NK-92 treated with Interleukin-12 subunit alpha and Interleukin-12 subunit beta, amount 100 ng/mL, for 24 hours (cell line): ENCODE measurements at places on chromosomes 7 and 10.

DNA sequence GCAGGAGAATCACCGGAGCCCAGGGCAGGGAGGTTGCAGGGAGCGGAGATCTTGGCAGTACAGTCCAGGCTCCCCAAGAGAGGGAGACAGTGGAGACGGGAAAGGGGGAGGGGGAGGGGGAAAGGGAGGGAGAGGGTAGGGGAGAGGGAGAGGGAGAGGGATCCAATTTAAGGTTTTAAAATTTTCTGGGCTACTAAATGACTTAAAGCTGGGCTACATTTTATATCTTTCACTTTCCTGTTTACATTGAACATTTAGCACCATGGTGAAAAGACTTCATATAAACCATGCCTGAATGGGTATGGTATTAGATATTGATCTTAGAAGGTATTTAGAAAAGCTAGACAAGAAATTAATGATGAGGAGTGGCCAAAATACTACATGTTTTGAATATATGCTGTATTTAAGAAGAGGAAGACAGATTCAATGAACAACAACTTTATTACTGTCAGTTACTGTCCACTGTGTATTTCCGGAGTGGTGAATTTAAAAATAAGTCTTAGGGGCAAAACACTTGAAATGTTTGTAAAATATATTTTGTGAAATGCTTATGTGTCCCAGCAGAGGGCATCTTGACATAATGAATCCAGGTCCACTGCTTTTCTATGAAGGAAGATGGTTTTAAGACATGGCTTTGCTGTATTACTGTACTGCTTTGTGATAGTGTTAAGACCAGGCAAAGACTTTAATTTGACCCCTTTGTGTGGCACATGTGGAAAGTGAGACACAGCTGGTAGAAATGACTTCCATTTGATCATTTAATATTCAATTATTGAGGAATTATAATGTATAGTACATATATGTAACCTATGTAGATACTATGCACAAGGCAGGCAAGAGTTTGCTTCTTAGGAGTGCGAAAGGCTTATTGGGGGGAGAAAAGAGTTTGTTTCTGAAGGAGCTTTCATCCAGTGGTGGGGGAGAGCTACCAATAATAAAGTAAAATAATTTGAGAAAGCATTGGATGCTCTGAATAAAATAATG, 52.8 kb downstream of the NRF1 start:
- DNase-seq: no peak

GRCh38 chr10:94735197-94735596, 27.3 kb upstream of the CYP2C19 start:
- no peak for DNase-seq

DNA sequence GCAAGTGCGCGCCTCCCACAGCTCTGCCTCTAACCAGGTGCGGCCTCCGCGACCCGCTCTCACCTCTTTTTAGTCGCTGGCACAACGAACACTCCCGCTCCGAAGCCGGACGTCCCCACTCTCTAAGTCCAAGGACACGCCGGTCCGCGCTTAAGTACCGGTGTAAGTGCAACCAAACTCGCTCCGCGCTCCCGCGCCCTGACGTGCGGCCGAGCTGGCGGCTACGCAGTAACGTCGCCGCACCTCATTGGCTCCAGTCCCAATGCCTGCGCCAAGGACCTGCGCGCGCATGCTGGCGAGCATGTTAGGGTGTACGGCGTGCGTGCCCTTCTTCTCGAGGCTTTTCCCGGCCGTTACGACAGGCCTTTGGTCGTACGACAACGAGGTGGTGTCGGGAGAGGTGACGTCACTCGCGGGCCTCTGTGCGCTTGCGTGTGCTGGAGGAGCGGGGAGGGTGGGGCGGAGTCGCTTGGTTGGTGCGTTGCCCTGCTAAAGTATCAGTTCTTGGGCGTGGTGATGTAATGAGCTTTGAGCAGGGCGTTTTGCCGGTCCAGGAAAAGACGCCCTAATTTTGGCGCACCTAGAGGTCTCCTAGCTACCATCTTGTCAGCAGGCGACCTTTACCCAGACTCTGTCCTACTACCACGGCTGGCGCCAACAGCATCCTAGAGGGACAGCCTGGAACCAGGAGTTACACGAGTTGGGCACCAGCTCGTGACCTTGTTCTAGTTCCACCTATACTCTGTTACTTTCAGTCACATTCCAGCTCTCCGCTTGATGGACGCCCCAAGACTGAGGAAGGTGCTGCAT, at the start of gene CYCS:
Gene CYCS (minus strand): TSS at position 124 of the 810 bp plus-strand sequence. CDS start 1,141 bp downstream, outside the sequence.
- DNase-seq: peak; percentile 98

DNA sequence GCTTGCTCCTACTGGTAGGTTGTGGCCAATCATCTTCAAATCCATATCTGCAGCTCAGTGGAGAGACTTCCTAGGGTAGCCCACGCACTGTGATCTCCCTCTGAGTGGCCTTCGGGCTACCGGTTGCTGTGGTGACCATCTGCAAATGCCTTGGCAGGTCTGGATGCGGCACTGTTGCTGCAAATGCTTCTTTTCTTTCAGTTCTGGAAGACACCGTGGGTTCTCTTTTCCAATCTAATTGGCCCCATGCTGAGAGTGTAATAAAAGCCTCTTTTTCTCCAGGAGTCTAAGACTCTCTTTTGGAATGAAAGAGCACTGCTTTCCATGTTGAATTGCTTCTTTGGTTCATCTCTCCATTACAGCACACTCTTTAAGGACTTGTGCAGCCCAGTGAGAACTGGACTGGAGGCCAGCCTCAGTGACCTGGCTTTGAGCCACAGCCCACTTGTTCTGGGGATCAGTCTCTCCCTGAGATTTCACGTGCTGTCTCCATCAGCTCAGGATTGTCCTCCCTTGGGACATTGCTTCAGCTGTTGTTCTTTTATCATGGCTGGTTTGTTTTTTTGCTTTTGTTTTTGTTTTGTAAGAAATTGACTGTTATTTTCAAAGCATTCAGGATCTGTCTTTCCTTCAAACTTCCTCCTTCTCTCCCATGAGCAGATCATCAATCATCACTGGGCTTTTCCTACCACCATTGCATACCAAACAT, 286.6 kb downstream of the BMPER start:
- no peak for DNase-seq

DNA sequence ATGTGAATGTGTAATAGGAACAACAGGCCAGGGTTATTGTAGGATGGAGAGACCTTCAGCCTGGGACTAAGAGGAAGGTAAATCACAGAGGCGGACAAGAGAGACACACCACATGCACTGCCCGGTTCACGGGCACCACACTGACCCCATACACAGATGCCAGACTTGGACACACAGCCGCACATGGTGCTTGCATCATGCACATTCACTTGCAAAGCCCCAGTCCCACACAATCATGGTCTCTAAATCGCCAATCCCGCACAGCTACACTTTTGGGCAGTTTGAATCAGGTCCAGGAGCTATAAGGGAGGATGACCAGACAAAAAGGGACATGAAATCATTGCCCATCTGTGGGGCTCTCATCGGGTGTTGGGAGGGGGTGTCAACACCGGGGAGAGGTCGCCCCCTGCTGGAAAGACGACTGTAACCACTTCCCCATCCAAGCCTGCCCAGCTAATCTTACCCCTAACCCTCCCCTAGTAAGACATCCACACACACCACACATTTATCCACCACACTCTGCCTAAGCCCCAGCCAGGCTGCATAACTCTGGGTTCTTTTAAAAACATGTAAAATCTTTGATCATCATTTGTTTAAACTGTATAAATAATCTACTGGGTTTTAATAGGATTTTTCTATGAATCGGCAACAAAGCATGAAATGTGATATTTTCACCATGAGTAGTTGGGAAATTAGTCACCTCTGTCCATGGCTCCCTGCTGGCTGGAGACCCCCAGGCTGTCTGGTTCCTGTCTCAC, 40.5 kb upstream of the SLF2 start:
- DNase-seq: peak; percentile 33

GRCh38 chr7:36820527-36821170, 96.4 kb upstream of the AOAH start:
- DNase-seq: no peak

GRCh38 chr7:30148951-30149459, 14.2 kb downstream of the MTURN start:
- DNase-seq: no peak

GRCh38 chr7:135790371-135790977, 41.9 kb upstream of the FAM180A start:
- DNase-seq: no peak

DNA sequence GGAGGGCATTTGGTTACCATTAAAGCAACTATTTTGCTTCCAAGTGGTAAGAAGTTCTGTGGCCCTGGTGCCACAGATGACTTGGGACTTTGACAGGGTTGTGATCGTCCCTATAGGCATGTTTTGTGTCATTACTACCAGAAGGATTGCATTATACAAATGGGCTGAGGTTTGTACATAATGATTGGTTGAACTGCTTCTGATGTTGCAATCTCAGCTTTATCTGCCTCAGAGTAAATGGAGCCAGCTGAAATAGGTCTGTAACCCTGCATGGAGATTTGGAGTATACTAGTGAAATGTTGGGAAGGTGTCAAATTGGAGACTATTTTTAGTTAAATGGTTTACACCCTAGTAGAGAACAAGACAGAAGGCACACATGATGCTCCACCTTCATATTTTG, 46.1 kb upstream of the SEPTIN7 start:
- DNase-seq: no peak

- no peak for DNase-seq
Observed at GRCh38 chr7:142018154-142018553, 22.5 kb downstream of the MGAM start.

DNA sequence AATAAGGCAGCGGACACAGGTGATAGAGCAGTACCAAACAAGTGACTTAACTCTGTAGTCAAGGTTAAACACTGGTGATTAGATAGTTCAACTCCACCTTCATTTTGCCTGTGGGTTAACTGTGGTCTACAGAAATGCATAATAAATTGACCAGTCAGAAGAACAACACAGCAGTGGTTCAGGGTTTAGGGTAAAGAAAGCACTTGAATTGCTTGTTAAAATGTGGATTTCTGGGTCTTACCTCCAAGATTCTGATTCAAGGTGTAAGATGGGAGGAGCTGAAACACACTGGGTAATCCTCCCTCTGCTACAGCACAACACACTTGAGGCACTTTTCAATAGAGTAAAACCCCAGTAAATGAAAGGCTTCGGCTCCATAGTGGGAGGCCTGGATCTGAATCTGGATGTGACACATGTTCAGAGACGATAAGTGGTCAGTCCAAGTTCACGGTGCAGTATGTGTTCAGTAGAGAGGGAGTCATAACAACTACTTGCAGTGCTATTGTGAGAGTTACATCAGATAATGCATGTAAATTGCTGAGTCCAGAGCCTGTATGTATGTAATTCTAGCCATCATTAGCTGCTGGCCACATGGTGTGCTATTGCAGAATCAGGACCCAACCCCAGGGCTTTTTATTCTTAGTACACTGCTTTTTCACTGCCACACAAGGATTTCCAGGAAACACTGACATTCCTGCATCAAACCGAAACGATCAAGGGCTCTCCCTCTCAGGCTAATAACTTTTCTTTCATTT, 141.7 kb downstream of the SORCS1 start:
- DNase-seq: no peak

GRCh38 chr10:38038107-38038931, 27.8 kb downstream of the ZNF33A start:
- DNase-seq: no peak

- no peak for DNase-seq
Observed at GRCh38 chr10:103995134-103995533, 28.2 kb downstream of the SLK start.

GRCh38 chr7:27101171-27101956, 1.1 kb downstream of the HOXA2 start:
- no peak for DNase-seq

DNA sequence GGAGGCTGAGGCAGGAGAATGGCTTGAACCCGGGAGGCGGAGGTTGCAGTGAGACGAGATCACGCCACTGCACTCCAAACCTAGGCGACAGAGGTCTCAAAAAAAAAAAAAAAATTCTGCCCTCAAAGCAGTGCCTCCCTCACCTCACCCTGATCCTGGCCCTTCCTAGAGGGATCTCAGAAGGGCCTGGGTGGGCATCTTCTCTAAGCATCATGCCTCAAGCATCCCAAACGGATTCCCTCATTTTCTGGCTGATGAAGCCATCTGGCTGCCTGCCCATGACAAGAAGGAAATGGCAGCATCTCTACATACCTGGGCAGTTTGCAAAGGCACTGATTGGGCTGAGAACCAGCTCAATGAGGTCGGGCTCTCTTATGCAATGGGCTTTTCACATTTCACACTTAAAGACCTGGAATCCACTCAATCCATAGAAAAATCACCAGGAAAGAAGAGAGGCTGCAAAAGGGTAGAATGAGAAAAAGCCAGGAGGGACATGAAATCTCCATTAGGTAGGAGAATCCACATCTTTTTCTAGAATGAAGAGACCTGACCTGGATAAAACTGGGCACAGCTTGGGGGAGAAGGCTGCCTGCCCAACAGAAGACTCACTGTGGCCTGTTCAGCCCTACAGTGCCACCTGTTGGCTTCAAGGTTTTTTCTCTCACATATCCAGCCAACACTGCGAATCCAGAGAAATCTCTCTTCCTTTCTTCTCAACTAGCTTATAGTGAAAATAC, 48.1 kb downstream of the PDLIM1 start:
- no peak for DNase-seq

GRCh38 chr7:152893801-152894294, 134.3 kb downstream of the ACTR3B start:
- DNase-seq: no peak

DNA sequence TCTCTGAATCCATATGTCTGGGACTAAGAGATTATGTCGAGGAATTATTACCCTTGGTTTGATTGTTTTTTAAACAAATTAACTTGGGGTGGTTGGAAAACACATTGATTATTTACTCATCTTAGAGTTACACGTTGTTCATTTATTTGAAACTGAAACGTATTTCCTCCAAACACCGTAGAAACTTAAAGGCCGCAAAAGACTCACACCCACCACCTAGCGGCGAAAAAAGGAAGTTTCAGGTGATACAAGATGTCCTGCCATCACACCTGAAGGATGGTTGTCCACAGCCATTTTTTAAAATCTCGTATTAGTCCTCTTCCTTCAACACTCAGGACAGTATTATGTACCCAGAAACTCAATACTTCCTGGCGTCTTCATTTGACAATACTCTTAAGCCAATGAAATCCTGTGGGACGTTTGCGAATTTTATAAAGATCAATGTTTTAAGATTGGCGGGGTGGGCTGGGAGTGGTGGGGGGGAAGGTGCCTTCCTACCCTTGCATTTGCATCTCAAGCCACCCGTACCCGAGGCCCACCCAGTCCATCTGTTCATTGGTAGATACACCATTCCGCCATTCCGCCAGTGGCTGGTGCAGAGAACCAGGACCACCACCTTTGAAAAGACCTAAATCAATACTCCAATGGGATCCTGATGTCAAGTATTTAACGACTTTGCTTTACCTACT, 1.4 kb upstream of the LCOR start:
- DNase-seq: peak; percentile 36

- DNase-seq: no peak
Observed at GRCh38 chr7:22377703-22378102, 20.7 kb upstream of the RAPGEF5 start.

GRCh38 chr7:22329816-22330524, 27.0 kb downstream of the RAPGEF5 start:
- no peak for DNase-seq
